Heart left ventricle (tissue), 16 donors: ENCODE measurements at places on chromosomes 1 and 21.
A peak's percentile ranks its signal among the peaks of the same experiment; 100 is the strongest.

DNA sequence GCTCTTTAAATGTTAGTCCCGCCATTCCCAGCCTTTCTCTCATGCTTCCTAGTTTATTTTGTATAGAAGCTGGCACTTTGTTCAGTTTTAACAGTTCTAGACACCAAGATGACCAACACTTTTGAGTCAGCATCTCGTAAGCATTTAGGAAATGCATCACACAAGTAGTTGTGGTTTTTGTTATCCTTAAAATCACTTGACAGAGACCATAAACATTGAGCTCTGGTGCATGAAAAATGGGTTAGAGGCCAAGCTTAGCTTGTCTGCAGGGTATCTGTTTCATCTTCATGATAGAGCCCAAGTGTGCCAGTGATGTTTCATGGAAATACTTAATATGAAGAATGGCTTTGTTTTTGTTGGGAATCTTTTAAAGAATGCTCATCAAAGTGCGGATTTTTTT is 159.7 kb downstream of the DISP1 start:
- no peak for DNase-seq

GRCh38 chr1:77406661-77407060 is 124.8 kb downstream of the AK5 start:
- DNase-seq = no peak

DNA sequence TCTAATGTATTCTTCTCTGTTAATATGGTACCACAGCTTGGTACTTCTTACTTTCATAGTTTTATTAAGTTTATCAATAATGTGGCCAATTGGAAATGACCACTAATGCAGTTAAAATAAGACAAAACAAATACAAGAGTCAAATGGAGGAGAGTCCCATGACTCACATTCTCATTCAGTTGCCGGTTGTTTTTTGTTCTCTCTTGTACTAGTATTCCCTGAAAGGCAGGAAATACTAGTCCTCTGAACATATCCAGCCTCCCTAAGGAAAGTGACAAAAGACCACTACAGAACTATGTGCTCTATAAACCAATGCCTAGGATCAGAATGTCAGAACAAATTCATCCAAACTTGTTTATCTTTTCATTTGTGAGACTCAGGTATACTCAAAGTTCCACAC is 165.2 kb upstream of the SAMSN1 start:
- DNase-seq = no peak

DNA sequence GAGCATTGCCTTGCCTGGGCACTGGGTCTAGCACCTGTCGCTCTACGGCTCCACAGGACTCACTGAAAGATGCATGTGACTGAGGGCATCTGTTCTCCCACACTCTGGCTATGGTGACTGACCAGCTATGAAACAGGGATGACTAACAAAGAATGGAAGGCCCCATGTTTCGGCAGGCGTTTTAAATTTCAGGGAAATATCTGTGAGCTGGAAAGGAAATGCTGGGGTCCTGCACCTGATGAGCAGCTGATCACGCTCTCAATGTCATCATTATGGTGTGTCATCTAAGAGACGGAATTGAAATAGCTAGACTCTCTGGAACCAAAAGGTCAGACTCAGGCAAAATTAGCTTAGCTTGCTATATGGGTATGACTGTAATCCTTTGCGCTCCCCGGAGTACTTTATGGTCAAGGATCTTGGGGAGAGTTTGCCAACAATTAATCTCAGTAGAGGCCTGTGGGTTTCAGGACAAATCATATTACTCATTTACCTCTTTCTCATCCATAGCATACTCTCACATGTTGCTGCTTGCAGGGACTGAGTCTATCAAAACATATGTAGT is 24.5 kb upstream of the PALMD start:
- DNase-seq = no peak

DNA sequence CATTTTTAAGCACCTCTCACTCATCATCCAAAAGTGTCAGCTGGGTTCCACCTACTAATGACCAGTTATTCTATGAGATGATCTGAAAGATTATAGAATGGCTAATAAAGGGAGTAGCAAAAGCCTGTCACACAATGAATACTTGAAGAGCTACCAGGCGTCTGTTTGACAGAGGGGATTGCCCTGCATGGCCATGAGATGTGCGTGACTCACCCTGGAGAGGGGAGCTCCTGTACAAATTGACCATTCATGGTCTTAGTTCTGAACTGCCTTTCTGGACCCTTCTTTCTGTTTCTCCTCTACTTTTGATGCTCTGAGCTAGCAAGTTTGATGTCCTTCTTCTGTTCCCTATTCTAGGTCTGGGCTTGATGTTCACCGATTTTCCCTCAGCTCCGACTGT is 85.2 kb upstream of the ABCD3 start:
- DNase-seq = no peak

DNA sequence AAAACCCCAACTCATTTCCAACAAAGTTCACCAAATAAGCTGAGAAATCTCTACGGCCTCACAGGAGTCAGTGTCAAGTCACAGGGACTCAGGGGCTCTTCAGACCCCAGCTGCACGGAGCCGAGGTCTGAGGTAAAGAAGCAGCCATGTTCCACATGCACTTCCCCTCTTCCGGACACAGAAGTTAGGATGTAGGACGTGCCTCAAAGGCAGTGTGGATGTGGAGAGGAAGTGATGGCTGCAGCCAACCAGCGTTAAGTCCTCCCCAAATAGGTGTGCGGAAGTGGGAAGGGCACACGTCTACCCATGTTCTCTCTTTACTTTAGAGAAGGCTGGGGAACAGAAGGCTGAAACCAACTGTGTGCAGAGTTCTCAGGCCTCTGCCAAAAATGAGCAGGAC is 14.6 kb upstream of the NCF2 start:
- DNase-seq = no peak

DNA sequence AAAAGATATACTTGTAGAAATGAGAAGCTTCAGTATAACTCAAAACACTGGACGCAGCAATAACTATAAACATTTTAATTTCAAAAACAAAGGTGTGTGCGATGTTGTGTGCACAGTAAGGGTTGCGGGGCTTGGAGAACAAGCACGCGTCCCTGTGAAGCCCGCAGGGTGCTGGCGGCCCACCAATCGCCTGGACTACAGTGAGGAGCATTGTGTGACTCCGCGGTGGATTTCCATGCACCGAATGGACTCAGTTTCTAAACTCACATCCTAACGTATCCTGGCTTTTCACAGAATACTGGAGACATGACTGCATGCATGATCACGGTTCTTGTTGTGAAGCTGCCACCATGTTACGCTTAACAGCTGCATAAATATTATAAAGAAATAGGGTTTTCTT is 33.0 kb downstream of the NTPCR start:
- no peak for DNase-seq

DNA sequence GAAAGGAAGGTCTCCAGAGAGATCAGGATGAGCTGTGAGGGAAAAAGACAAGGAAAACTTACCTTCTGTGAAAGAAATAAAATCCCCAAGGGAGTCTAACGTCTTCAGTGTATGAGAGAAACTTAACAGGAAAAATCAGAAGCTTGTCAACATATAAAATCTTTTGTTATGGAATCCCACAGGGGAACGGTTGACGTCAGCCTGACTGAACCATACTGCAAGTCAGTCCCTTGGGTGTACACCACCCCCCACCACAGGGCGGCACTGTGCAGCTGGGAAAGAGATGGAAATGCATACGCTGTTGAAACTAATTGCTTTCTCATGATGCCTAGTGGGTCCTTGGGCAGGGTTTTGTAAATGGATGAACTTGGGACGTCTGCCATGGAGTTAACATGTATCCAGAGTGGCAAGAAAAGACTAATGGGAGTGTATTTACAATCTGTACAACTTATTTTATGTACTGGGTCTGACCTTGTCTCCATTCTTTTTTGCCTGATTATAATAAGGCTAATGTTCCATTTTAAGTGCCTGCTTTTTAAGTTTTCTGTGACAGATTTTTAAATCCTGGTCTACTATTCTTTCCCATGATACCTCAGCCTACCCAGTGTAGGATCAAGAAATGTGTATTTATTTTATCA is 22.7 kb downstream of the UTP25 start:
- DNase-seq = peak; percentile 43

- DNase-seq = no peak
Observed at GRCh38 chr1:223222377-223222776, 79.3 kb upstream of the TLR5 start.

DNA sequence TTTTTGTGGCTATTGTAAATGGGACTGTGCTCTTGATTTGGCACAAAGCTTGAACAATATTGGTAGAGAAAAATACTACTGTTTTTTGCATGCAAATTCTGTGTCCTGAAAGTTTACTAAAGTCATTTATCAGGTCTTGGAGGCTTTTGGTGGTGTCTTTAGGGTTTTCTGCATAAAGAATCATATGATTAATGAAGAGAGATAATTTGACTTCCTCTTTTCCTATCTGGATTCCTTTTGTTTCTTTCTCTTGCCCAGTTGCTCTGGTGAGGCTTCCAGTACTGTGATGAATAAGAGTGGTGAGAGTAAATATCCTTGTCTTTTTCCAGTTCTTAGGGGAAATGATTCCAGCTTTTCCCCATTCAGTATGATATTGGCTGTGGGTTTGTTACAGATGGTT is 1166.7 kb downstream of the NCAM2 start:
- no peak for DNase-seq

DNA sequence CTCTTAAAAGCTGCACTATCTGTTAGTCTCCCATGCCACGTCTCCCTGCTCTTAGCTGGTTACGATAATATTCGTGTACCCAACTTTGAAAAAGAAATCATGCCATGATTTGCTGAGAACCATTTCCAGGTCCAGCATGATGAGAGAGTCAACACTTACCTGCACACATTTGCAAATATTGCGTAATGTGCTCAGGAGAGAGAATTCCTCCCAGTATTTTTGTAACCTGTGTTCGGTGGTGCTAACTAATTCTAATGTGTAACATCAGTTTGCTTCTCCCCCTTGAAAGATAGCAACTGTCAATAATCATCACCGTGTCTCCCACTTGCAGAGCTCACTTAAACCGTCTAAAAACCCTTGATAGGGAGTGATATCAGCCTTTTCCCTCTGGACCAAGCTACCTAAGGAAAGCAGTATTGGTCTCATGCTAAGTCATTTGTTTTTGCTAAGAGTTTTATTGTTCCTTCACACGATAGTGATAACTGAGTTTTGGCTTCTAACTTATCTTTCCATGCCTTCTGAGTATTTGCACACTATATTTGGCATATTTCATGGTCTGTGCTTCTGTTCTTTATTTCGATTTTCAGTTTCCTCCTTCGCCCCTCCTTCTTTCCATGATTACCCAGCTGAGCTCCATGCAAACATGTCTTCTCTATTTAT is 61.1 kb upstream of the IRF2BP2 start:
- DNase-seq = no peak

DNA sequence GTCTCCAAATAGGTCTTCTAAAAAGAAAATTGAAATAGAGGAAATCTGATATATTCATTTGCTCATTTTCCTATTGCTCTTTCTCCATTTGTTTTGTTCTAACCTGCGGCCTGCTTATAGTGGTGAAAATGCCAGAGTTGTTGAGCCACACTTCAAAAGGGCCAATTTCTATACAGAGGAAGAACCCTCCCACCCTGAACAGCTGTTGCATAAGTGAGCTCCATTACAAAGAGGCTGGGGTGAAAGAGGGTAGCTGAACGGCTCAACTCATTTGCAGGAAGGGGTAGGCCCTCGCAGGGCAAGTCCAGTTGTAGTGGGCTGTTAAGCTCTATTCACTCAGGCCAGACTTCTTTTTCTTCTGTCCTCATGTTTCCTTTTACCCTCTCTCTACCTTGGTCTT is 8.8 kb downstream of the ADCY10 start:
- no peak for DNase-seq

- no peak for DNase-seq
Observed at GRCh38 chr1:192550922-192551534, 24.5 kb upstream of the RGS1 start.

- no peak for DNase-seq
Observed at GRCh38 chr1:20686883-20687725, 25.9 kb upstream of the DDOST start.

- DNase-seq = no peak
Observed at GRCh38 chr21:35609263-35609662, 451.1 kb downstream of the SETD4 start.

GRCh38 chr1:12063141-12064072 is at the start of gene TNFRSF8:
Gene TNFRSF8 (plus strand): TSS chr1:12063303. CDS start chr1:12063599, 296 bp downstream.
- DNase-seq = no peak

GRCh38 chr1:189958756-189959155 is 518.9 kb downstream of the BRINP3 start:
- DNase-seq = no peak

DNA sequence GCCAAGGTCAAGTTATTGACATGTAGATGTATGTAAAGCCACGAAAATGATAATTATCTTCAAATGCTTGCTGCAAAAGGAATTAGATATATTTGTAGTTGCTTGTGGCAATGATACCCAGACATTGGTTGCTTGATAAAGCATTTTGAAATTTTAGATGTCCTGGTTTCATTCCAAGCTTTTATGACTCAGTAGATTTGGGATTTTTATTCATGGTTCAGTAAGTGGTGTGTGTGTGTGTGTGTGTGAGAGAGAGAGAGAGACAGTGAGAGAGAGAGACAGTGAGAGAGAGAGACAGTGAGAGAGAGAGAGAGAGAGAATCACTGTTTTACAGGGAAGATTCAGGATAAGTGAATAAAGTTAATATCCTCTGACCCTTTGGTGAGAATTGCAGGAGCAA is 498.2 kb upstream of the C1orf87 start:
- DNase-seq = no peak

- no peak for DNase-seq
Observed at GRCh38 chr1:56617141-56617540, 28.0 kb upstream of the PRKAA2 start.

- DNase-seq = no peak
Observed at GRCh38 chr1:170735366-170736263, 71.7 kb downstream of the PRRX1 start.

- no peak for DNase-seq
Observed at GRCh38 chr1:81967951-81968350, 167.2 kb downstream of the ADGRL2 start.

DNA sequence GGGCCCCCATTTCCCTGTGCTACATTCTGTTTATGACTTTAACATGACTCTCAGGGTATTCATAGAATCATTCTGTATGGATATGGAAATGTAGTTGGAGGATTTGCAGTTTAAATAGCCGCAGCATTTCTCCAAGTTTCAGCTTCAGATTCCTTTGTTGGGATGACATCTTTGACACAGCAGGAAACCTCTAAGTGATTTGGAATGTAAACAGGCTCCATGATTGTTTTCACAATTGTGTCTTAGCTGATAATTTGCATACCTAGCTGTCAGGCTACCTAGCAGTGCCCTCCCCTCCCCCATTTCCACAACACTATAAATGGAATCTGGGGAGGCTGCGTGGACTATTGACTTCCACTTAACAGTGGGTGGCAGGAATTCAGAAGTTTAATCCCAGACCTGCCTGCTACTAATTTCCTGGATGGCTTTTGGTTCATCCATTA is 290.2 kb downstream of the HLX start:
- DNase-seq = no peak
